ENCODE measurements at places on chromosomes 16 and 17. TPM values are rescaled to one million over a fixed set of nuclear protein-coding genes. Genes with fewer than 3 reads are reported as not detected.
A peak's percentile ranks its signal among the peaks of the same experiment; 100 is the strongest.

The SLC13A2 gene
- 612 TPM for total RNA-seq

The AANAT gene
- total RNA-seq, result not detected

DNA sequence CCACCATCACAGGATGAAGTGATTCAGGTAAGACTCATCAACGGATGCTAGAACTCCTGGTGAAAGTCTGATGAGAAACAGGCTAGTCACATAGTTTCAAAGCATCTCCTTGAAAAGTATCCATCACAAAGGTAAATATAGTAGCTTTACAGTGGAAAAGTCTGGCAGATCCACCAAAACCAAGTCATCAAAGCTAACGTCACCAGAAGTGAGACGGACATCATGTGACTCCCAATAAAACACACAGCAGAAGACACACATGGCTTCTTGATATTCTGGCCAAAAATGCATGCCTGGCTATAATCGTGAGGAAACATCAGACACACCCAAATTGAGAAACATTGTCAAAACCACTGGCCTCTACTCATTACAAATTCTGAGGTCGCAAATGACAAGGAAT is 17.9 kb upstream of the TRPV3 start:
- no peak for DNase-seq

- DNase-seq, result no peak
Measured at GRCh38 chr16:89081556-89081955, 12.1 kb upstream of the ACSF3 start.

DNA sequence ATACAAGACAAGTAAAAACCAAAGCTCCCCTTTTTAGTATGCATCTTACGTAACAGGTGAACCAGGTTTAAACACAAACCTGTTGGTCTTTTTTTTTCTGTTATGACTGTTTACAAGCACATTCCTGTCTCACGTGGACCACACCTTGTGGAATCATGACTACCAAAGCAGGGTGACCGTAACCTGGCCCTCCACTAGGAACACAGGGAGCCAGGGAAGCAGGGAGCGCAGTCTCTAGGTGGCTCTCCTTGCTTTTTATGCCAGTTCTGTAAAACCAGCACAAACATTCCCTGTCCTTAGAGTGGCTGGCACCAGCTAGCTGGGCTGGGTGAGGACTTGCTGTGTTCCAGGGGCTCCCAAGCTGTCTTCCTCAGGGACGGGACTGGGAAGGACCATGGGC is 44.1 kb downstream of the DDX19A start:
- no peak for DNase-seq

GRCh38 chr17:82690786-82691489 is 7.6 kb downstream of the RAB40B start:
- no peak for DNase-seq

GRCh38 chr17:18314059-18314730 is 599 bp downstream of the TOP3A start:
- DNase-seq, result no peak

DNA sequence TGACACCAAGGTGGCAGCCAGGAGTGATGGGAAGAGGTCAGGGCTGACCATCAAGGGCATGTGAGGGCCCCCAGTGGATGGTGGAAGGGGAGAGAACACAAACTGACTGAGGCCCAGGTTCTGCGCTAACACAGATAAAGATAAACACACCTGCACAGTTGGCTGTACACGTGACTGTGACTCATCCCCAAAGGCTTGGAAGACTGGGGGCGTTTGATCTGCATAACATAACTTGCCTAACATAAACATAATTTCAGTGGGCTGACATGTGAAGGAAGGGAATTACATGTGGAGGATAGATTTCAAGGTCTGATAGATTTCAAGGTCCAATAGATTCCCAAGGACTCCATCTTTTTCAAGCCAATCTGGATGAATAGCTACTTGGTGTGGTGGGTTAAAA is 100.9 kb upstream of the TNRC6C start:
- DNase-seq, result no peak

GRCh38 chr16:3727806-3728381 is 10.6 kb upstream of the TRAP1 start:
- DNase-seq, result peak; percentile 39

The SPN gene
- 3.0 TPM for total RNA-seq

GRCh38 chr16:6362321-6362720 is 970.3 kb upstream of the RBFOX1 start:
- DNase-seq, result no peak

DNA sequence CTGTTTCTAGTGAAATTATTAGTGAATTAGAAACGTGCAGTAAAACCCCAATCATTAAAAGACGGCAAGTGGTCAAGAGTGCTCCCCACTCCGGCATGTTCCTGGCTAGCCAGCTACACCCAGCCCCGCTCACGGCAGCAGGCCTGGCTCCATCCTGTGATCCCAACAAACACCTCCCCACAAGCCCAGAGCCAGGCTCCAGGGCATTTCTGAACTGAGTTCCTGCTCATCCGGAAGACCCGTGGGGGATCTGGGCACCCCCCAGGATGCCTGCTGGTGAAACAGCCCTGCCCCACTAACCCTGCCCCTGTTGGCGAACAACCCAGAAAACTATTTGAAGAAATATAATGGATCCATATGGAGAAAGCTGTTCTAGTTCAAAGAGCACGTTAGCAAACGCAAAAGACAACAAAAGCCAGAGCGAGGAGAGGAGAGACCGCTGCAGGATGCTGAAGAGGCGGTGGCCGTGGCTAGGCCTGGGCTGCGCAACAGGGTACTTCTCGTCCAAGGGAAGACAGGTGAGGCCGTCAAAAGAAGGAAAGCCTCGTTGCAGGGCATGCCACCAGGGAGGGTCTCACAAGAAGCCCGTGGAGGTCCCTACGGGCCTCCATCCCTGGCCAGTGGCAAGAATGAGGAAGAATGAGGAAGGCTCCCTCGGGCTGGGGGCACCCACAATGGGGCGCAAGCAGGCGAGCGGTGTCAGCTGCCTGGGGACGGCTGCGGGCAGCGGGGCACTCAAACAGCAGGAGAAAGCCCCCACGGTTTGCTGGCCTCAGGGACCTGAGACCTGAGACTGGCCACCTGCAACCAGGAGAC is 19.2 kb downstream of the SLC16A3 start:
- DNase-seq, result no peak

- DNase-seq, result no peak
Measured at GRCh38 chr16:86789621-86790051, 211.3 kb downstream of the FOXL1 start.

GRCh38 chr17:34458266-34458665 is 95.2 kb upstream of the CCL1 start:
- DNase-seq, result no peak

- no peak for DNase-seq
Measured at GRCh38 chr16:3202903-3203539, 15.0 kb downstream of the OR1F1 start.

DNA sequence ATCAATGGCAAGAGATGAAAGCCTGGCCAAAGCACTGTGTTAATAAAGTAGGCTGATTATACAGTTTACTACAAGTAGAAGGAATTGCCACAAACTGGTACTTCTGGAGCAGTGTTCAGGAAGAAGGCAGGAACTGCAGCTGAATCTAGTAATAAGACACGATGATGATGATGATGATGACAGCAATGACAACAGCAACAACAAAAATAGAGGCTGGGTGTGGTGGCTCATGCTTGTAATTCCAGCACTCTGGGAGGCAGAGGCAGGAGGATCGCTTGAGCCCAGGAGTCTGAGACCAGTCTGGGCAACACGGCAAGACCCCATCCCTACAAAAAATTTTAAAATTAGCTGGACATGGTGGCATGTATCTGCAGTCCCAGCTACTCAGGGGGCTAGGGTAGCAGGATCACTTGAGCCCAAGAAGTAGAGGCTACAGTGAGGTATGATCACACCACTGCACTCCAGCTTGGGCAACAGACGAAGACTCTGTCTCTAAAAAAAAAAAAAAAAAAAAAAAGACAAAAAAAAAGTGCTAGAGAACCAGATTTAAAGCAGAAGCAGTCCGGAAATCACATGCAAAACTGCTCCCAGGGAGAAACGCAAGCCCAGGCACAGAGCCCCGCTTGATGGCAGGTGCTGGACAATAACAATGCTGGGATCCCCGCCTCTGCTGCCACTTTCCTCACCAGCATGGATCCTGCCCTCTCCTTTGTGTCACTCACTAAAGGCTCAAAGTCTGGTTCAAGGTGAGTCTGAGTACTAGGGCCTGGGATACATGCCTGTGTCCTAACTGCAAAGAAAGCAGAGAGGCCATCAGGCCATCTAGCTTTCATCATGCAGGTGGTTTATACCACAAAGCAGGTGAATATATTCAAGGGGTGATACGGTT is 44.8 kb downstream of the CPPED1 start:
- peak; percentile 25 for DNase-seq

DNA sequence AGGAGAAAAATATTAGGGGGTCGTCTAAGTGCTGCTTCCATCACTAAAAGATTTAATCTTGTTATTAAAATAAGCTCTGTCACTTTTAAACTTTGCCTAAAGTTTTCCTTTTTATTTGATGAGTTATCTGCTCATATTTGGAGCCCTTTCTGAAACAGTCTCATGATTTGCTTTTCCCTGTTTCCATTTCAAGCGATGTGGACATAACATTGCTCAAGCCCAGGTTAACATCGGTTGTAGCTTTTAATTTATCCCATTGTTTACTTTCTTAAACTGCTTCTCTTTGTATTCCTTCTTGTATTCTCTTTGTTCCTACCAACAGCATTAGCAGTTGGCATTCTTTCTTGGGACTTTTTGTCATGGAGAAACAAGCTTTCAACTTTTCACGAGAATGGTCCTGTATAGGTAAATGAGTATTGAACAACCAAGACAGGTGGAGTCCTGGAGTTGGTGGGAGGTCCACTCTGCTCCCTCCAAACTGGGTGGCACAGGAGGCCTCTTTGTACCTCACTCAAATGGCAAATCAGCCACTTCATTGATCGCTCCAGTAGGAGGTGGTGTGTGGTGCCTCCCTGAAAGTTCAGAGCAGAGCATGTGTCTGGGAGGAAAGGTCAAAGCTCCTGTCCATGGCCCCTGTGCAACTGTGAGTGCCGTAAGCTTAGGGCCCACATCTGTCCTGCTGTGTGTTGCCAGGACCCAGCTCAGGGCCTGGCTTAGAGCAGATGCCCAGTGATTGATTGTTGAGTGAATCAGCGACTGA is 107.0 kb downstream of the CYLD start:
- no peak for DNase-seq

DNA sequence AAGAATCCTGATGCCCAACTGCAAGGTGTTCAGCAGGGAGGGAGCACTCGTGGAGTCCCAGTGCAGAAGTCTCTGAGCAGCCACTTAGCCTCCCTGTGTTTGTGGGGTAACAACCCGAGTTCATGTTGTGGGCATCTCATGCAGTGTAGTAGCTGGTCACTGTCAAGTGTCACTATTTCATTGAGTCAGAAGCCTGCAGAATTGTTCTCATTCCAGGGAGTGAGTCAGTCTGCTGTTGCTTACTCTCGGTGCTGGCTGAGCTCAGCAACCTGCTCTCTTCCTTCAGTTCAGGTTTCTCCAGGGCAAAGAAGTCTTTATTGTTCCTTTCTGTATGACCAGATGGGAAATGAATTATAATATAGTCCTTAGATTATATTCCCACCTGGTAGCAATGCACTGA is 24.1 kb downstream of the HMOX2 start:
- DNase-seq, result no peak

GRCh38 chr16:20675488-20676267 is 21.8 kb downstream of the ACSM1 start:
- DNase-seq, result peak; percentile 76

The FAAP100 gene
- total RNA-seq, result 38.2 TPM

The FZD2 gene
- not detected for total RNA-seq

- DNase-seq, result no peak
Measured at GRCh38 chr17:67557921-67558320, 159.8 kb upstream of the NOL11 start.

DNA sequence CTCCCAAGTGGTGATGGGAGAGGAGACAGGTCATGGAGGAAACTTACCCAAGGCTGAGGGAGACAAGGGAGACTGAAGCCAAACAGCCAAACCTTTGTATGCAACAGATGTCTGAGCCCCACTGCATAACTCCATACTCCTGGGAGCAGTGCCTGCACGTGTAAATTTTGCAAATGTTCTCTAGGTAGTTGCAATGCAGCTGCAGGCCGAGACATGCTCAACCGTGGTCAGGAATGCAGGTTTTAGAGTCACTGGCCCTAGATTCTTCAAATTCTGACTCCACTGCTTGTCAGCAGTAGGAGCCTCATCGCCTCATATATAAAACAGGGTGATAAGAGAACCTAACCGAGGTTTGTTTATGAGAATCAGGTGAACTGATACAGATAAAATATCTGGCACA is 11.5 kb downstream of the DYNLRB2 start:
- DNase-seq, result no peak

The MYH13 gene
- total RNA-seq, result not detected

DNA sequence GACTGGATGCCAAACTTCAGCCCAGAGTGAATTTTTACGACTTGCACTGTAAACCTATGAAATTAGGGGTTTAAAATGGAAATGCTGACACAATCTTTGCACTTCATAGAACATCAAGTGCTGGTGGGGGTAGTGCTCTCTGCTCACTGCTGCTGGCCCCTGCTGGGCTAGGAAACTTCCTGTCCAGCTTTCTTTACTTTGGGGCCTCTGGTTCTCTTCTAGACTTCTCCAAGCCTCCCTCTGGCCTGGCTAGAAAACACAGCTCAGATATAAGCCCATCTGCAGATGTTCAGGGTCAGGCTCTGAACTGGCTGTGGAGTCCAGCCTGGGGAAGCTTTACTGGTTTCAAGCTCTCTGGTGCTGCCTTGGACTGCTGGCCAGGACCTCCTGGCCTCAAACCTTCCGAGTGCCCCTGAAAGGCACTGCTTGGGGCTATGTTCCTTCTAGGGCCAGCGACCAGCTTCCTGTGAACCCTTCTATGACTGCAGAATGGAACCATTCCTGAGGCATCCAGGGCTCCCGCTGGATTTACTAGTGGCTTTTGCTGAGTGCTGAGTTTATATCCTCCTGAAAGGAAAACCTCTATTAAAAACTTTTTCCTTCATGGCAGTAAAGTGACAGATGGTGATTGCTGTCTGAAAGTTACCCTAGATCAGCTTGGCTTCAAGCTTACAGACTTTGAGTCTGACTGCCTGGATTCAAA is 59.4 kb downstream of the TBX4 start:
- DNase-seq, result no peak

DNA sequence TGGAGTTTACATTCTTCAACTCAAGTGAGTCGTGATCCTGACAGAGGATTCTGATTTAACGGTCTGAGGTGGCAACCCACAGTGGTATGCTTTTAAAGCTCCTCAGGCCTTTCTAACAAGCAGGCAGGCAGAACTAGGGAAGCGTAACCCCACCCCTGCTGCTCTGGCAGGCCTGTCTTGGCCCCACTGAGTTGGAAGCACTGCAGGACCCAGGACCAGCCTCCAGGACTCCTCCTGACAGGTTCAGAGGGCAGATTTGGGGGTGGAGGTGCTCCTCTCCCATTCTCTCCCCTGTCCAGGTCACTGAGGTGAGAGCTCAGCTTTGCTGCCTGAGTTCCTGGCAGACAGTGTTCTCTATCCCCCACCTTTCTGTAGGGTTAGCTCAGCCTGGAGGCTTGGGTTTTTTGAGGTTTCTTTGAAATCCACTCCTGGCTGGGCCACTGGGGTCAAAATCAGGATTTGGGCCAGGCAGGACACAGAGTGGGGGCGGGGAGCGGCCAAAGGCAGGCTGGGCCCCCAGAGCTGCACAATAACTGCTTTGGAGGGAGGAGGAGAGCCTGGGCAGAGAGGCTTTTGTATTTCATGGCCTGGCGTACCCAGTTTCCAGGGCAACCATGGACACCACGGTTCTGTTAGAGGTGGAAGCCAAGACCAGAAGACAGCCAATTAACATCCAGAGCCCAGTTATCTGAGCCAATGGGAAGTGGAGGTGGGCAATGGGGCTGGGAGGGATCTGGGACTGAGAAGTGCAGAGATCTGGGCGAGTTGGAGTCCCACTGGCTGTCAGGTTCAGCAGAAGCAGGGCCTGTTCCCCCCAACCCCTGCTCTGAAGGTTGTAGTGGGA is 9.5 kb downstream of the MRPL27 start:
- DNase-seq, result no peak
